Stimulated activated CD8-positive, alpha-beta memory T cell treated with anti-CD3 and anti-CD28 coated beads, Interleukin-4, amount 100 ng/mL, for 1 hour (primary cell): ENCODE measurements at places on chromosomes 16 and 17.

DNA sequence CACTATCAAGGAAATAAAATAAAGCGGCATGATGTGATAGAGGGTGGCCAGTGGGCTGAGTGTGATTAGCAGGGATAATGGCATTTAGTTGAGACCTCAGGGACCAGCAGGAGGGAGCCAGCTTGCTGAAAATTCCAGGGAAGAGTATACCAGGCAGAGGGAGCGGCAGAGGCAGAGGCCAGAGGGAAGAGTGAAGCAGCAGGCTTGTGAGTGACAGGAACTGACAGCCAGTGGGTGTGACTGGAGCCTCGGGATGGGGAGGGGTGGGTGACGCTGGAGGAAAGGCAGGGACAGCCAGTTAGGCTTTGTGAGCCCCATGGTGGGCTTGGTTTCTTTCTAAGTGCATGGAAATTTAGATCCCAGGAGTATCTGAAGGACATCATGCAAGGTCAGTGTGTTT lies 209.7 kb upstream of the CACNG3 start:
- no peak for DNase-seq

- DNase-seq: no peak
Measured at GRCh38 chr17:40726919-40727318, 23.4 kb upstream of the KRT24 start.

DNA sequence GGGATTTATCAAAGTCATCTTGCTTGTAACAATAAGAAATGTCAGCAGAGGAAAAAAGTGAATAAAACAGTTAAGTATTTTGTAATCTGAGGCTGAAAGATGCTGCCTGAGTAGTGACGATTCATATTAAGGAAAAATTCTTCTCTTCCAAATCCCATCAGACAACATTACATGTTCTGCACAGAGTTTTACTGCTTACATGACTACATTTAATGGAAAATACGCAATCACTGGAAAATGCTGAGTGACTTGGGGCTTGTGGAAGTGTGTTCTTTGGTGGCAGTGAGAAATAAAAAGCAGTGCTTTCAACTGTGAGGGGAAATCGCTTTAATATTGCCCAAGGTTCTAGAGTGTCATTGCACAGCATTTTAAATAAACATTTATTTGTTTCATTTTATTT lies 1025.2 kb upstream of the GOT2 start:
- DNase-seq: no peak

- DNase-seq: no peak
Measured at GRCh38 chr17:33564146-33564545, 271.1 kb upstream of the ASIC2 start.

DNA sequence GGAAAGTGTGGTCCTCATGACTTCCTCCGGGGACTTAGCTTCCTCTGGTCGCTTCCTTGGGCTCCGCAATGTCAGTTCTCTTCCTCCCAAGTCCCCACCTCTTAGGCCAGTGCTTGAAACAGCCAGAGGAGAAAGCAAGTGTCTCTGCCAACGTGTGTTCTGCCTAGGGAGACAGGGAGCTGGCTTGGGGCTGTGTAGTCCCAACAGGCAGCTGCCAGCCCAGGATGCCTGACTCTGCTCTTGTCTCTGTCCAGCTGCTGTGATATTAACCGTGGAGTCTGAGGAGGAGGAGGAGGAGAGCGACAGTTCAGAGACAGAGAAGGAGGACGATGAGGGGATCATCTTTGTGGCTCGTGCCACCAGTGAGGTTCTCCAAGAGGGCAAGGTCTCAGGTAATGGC lies 13.5 kb upstream of the PLEKHG4 start:
- no peak for DNase-seq

GRCh38 chr16:66712512-66712911 lies 16.0 kb upstream of the CMTM4 start:
- DNase-seq: no peak

GRCh38 chr17:77933777-77934398 lies 24.6 kb upstream of the TNRC6C start:
- DNase-seq: no peak

GRCh38 chr17:51765282-51766135 lies 393.0 kb downstream of the CA10 start:
- no peak for DNase-seq

- DNase-seq: no peak
Measured at GRCh38 chr17:49963626-49964302, 5.2 kb upstream of the DLX4 start.

GRCh38 chr17:80248001-80248893 lies 12.4 kb upstream of the RNF213 start:
- DNase-seq: no peak

DNA sequence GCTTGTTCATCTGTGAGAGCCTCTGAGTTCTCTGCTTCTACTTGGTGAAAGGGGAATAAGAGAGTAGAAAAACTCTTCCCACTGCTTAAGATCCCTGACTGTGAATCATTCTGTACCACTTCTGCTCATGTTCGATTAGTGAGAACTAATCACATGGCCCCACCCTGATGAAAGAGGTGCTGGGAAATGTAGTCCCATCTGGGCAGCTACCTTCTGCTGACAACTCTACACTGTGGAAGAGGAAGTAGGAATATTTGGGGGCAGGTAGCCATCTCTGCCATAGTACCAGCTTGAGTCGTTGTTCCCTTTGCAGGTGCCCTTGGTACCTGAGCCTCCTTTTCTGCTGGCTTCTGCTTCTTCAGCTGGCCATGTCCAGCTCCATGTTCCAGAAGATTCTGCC lies 29.9 kb downstream of the NKD1 start:
- no peak for DNase-seq

- DNase-seq: no peak
Measured at GRCh38 chr16:89823087-89823823, 5.0 kb upstream of the SPIRE2 start.
